ENCODE measurements at places on chromosomes 3 and 15.

DNA sequence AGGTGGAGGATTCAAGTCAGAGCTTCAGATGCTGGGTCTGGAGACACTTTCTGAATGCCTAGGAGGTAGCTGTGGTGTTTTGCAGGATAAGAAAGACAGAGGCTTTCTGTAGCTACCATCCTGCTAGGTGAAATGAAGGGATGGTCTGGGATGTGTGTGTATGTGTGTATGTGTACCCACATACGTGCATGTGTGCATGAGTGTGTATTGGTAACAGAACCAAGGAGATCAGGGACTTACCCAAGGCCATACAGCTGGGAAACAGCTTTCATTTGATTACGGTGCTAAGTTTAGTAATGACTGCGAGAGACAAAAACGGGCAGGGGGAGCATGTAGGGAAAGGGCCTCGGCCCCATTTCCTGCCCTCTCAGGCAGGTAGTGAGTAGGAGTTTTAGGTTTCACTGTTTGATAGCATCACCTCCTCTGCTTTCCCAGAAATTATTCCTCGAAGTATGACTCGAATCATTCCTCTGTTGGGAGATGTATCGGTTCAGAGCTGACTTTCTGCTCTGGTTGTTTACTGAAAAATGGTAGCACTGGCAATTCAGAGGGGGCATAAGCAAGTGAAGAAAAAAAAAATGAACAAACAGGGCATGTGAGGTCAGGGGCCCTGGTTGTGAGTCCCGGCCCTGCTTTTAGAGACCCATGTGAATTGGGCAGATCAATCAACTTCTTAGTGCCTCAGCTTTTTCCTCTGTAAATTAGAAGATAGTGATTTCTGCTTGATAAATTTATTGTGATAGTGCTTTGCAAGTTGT lies 130.7 kb downstream of the LPP start:
- DNase-seq = no peak

DNA sequence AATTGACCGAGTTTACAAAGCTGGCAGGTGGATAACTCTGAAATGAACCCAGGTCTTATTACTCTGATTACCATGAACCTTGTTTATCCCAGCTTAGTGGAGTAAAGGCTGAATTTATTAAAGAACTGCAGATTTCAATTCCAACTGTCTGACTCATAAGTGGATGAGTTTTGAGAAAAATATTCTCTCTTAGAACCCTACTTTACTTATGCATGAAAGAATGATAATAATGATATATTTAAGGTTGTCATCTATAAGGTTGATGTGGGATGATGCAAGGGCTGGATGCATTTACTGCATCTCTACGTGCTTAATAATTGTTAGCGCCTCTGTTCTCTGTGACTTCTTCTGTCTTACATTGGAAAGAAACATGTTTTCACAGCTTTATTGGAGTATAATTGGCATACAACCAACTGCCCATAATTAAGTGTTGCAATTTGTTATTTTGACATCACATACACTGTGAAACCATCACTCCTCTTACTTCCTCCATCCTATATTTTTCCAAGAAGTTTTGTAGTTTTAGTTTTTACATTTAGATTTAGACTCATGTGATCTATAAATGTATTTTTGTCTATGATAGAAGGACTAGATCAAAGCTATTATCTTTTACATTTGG lies 771.2 kb upstream of the ARRDC4 start:
- no peak for DNase-seq

DNA sequence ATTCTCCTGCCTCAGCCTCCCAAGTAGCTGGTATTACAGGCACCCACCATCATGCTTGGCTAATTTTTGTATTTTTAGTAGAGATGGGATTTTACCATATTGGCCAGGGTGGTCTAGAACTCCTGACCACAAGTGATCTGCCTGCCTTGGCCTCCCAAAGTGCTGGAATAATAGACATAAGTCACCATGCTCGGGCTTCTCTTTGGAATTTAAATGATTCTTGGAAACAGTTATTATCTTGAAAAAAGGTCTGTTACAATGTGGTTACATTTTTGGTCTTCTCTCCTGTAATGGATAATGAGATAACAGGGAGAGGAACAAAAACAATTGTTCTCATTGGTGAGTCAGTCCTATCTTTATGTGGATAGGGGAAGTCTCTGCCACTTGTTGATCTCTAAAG lies 59.8 kb upstream of the AADACL2 start:
- no peak for DNase-seq

DNA sequence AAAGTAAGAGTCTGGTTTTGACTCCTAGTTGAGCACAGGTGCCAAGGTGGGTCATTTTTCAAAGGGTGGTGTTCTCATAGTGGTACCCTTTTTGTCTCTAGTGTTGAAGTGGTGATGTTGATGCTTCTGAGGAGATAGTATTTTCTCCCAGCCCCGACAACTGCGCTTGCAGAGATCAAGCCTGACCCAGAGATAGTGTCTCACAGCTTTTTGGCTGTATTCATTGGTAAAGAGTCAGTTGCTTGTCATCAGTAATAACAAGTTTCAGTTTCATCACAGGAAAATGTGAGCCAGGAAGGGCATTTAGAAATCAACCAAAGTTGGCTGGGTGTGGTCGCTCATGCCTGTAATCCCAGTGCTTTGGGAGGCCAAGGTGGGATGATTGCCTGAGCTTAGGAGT lies 139.3 kb downstream of the NFKBIZ start:
- no peak for DNase-seq

GRCh38 chr15:75195122-75195765 lies 6.4 kb upstream of the C15orf39 start:
- DNase-seq = no peak

- DNase-seq = peak; percentile 36
These were observed 1.4 kb upstream of the NDUFAF3 start for GRCh38 chr3:49020330-49021212.

DNA sequence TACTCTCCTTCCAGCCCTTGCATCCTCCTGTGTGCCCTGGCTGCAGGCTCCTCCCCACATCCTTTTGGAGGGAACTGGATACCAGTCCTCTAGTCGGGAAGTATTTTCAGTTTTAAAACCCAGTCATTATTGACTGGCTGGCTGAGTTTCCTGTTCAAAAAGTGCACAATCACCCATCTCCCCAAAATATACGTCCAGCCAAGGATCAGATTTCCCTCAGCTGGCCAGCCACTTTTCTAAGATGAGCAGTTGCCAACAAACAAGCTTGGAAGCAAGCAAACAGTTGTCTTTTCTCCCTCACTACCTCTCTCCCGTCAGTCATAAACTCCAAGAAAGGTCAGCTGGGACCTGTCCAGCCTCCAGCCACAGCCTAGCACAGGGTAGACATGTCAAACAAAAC lies 147.7 kb upstream of the GALNT15 start:
- no peak for DNase-seq

DNA sequence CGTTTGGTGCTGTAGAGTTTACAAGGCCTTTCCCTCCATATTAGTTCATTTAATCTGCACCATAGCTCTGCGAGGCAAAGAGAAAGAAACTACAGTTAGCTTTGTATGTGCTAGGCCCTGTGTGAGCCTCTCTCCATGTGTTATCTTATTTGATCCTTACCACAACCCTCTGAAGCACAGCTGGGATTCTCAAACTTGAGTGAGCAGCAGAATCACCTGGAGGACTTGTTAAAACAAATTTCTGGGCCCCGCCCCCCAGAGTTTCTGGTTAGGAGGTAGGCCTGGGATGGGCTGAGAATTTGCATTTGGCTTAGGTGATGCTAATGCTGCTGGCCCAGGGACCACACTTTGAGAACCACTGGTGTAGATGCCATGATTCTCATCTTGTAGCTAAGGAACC lies 12.3 kb downstream of the CA12 start:
- no peak for DNase-seq

DNA sequence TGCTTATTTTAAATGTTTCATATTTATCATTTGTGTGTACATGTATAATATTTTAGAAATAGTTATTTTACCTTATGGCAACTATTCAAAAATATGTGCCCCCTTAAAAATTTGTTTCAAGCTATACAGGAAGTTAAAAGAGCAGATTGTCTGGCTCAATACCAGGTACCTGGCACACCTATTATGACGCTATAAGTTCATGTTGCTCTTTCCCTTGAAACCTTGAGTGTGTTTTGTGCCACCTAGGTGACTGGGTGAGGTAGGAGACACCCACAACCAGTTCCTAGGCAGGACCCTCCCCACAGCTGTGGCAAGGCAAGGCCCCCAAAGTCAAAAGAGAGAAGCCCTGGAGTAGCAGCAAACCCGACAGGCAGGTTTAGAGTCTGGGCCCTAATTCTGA lies 20.6 kb upstream of the NEO1 start:
- DNase-seq = no peak

DNA sequence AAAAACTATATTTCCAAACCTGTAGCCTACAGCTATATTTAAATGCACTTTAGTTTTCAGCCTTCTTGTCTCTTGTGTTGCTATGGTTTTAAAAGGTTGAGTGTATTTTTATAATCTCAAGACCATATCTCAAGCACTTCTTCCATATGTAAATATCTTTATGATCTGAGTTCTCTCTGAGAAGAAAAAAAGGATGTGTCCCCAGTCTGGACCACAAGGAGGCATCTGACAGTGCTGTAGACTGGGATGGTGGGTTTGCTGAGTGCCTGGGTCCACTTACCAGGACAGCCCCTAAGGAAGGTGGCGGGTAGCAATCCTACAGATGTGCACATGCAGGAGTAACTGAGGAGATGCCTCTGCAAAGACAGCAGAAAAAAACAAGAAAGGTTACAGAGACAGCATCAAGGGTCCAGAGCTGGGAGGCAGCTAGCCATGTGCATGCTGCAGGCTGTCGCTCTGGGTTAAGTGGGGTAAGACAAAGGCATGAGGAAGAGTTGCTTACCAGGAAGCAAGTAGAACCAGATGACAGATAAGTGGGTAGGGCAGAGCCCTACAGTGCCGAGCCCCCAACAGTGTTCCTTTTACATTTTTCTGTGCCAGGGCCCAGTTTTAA lies 70.6 kb upstream of the SNRK start:
- no peak for DNase-seq

DNA sequence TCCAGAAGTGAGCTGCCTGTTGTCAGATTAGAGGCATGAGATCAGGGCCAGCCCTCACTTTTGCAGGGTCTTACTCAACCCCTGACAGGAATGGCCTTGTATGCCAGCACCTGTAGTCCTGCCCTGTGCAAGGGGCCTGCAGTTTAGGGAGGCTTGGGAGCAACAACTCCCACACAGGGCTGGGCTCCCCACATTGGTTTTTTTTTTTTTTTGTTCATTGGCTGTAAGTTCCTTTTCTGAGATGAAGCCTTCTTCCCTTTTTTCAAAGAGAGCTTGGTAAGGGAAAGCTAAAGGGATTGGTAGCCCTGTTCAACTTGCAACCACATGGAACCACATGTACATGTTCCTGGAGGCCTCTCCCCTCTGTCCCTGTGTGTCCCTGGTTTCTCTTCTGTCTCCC lies 46.4 kb downstream of the TNFAIP8L3 start:
- peak; percentile 46 for DNase-seq
